ENCODE measurements at places on chromosomes 13 and 19.
A peak's percentile ranks its signal among the peaks of the same experiment; 100 is the strongest.

DNA sequence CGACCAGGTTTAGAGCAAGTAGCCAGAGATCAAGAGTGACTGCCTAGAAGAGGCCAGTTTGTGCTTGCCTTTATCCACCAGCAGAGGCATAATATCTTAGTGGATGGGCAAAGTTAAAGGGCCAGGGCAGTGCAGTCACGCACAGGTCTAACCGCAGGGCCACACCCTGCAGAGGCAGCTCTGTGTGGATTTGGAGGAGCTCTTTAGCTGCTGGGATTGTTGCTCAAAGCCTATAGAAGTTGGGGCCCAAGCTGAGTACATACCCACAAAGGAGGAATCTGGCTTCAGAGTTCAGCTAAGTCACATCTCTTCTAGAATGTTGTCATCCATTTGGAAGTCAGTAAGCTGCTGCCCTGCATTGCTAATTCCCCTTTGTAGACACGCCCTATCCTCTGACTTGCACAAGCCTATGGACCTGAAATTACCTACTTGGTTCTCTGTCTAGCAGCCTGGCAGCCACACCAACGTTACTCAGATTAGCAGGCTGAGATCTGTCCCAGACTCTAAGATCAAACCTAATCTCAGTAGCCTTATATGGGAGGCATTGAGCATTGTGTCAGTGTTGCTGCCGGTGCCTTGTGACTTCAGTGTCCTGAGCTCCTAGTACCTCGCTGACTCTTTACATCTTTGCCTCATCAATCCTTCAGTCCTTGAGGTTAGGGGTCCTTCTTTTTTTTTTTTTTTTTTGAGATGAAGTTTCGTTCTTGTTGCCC is 102.9 kb upstream of the STARD13 start:
- DNase-seq = no peak

- no peak for DNase-seq
Observed at GRCh38 chr19:55490478-55491432, 2.5 kb downstream of the SSC5D start.

GRCh38 chr19:33443638-33444561 is 70.4 kb downstream of the CEBPG start:
- DNase-seq = no peak

GRCh38 chr19:18915639-18916038 is 3.5 kb downstream of the COPE start:
- peak; percentile 34 for DNase-seq

- peak; percentile 92 for DNase-seq
Observed at GRCh38 chr19:7874076-7874896, at the start of gene PRR36. Gene PRR36, minus strand, starts transcription at chr19:7874390. Its CDS starts 701 bp downstream, at chr19:7873689.

GRCh38 chr19:29495901-29496441 is 29.8 kb upstream of the VSTM2B start:
- no peak for DNase-seq

DNA sequence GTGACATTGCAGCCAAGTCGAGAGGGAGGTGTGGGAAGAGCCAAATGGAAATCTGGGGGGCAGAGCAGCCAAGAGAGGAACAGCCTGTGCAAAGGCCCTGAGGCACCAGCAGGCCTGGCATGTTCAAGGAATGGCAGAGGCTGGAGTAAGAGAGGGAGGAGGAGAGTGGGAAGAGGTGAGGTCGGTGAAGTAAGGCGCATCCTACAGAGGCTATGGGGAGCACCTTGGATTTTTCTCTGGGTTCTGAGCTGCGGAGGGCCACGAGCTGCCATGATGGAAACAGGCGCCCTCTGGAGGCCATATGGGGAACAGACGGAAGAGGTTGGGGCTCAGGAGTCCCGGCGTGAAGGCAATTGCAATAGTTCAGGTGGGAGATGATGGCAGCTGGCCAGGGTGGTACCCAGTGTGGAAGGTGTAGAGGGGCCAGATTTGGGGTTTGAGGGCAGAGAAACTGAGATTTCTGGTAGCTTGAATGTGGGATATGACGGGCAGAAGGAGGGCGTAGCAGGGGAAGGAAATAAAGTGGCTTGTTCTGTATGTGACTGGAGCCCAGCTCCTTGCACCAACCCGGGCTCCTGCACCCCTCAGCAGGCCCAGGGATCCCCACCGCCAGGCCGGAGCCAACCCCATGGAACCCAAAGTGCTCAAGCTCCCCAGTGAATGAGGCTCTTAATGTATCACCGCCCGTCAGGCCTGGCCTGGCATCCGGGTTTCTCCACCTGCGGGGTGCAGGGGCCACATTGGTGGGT is 20.5 kb upstream of the STRN4 start:
- DNase-seq = peak; percentile 41

DNA sequence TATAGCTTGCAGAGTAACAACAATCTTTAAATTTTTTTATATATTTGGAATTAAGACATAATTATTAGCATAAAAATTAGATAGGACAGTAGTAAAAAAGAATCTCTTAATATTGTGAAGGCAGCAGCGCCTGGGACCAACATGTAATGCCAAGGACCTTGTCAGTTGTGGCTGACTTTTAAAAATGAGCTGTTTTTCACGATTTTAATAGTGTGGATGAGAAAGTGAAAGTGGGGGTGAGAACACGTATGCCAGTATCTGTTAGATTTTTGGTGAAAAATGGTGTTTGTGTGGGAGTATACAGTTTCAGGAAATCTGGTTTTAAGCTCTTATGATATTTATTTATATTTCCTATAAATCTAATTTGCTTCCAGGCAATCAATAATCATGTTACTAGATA is 125.2 kb downstream of the LMO7 start:
- DNase-seq = no peak

- no peak for DNase-seq
Observed at GRCh38 chr13:110522721-110523120, 38.8 kb downstream of the RAB20 start.

DNA sequence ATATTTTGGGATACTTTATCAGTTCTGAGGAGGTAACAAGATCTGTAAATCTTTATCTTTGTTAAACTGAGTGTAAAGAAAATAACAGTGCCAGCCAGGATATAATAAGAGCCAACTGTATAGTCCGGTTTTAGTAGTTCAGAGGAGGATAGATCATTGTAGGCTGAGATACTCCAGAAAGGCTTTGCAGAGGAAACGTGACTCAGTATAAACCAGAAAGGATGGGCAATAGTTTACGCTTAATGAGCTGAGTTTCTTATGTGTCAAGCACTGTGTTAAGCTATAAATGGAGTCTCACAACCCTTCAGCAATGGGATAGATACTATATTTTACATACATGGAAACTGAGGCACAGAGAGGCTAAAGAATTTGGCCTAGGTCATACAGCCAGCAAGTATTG is 3.8 kb downstream of the RFXAP start:
- no peak for DNase-seq

DNA sequence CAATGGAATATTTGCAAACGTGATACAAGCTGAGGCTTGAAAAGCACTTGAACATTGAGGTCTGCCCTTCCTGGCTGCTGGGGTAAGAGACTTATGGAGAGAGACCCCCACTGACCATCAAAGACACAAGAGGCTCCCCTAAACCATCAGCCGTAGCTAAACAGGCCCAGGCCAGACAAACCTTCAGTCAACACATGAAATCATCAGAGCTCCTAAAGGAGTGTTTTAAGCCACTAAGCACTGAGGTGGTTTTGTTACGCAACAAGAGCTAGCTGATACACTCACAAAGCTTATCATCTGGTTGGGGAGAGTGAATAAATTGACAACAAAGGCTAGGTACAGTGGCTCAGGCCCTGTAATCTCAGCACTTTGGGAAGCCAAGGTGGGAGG is 110.4 kb downstream of the ZNF557 start:
- DNase-seq = no peak

DNA sequence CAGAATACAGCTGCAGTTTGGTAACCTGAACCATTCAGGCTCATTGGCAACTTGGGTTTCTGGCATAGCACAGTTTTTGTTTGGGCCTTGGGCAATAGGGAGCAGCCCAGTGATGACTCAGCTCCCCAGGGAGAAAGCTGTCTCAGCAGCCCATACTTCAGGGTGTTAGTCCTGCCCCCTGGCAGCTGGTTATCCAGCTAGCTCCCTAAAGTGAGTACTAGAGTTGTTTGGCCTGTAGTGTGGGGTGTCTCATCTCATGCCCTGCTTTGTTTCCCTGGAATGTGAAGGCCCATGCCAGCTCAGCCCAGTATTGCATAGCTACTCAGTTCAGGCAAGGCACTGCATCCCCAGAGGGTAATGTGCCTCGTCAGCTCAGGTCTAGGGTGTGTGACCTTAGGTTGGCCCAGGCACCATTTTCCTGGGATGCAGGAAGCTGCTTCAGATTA is 18.2 kb upstream of the ZNF543 start:
- DNase-seq = no peak
